ENCODE measurements at places on chromosomes 6 and 20.

DNA sequence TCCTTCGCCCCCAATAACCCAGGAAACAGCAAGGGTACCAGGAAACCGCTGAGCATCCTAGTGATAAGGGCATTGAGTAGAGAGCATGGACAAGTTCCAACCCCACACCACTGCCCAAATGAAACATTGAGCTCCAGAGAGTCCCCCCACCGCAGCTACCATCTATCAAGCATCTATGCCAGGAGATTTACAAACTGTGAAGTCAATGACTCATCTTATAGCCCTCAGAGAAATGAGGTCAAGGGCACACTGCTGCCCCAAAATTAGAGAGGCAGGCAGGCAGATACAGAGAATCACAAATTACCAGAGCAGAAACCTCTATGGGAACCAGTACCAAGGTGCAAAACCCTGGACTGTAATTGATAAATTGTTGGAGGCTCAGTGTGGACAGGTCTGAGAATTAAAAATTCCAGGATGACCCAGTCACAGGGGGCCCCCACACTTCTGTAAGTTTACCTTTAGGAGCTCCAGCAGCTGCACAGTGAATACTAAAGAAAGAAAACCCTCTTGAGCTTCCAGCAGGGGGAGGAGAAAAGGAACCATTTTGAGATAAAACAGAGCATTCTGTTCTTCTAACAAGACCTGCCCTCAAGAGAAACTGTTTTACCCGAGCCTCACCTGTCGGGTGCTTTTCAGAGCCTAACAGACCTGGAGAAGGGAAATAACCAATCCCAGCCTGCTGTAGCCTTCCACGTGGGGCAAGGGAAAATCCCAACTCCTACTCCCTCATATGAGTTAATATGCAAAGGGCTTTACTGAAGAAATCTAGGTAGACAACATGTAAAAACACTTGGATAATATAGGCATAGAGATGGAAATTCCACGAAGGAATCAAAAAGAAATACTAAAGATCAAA lies 118.0 kb upstream of the ARID1B start:
- DNase-seq = no peak

- peak; percentile 20 for DNase-seq
These were observed 320.8 kb downstream of the SOX4 start for GRCh38 chr6:21914121-21914973.

DNA sequence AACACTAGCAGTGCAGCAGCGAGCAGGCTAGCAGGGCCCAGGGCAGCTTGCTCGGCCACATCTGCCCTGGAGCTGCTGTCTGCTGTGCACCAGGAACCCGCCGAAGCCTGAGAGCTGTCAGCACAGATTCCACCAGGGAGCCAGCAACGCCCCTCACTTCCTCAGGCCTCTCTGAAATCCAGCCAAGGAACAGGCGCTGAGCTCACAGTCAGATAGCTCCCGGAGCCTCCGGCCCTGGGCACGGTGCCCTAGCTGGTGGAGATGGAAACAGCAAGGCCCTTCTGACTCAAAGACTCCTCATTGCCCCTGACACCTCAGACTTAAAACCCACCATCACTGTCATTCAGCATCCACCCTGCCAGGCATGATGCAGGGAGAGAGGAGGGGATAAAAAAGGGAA lies 839.4 kb downstream of the MAFB start:
- no peak for DNase-seq

GRCh38 chr6:94361304-94362060 lies 942.1 kb upstream of the EPHA7 start:
- no peak for DNase-seq

GRCh38 chr6:170226647-170227046 lies 64.2 kb downstream of the DLL1 start:
- DNase-seq = no peak

DNA sequence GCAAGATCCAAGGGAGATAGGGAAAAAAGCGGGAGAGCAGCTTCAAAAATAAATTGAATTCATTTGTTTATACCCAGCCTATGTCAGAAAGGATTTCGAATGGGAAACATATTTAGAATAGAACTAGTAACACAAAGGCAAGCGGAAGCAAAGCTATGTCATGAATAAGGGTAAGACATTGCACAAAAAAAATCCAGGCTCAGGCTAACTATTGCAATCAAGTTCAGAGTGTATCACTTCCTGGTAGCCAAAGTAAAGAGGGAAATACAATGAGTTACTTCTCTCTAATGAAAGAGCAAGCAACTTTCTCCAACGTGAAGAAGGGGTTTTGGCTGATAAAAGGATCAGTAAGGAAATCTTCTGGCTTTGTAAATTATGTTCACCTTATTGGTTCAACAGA lies 212.8 kb downstream of the ZMYND8 start:
- DNase-seq = no peak

- DNase-seq = no peak
These were observed 38.1 kb downstream of the FAM50B start for GRCh38 chr6:3887150-3887700.

DNA sequence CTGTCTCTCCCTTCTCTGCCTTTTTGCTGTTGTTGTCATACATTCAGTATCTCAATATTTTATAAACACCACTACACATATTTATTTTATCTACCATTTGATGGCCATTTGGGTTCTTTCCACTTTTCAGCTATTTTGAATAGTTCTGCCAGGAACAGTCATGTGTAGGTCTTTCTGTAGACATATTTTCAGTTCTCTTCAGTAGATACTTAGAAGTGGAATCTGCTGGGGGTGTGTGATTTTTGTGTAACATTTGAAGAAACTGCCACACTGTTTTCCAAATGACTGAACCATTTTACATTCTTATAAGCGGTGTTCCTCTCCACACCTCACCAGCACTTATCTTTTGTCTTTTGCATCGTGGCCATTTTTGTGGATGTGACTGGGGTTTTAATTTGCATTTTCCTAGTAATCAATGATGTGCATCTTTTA lies 197.7 kb downstream of the ARID1B start:
- no peak for DNase-seq

DNA sequence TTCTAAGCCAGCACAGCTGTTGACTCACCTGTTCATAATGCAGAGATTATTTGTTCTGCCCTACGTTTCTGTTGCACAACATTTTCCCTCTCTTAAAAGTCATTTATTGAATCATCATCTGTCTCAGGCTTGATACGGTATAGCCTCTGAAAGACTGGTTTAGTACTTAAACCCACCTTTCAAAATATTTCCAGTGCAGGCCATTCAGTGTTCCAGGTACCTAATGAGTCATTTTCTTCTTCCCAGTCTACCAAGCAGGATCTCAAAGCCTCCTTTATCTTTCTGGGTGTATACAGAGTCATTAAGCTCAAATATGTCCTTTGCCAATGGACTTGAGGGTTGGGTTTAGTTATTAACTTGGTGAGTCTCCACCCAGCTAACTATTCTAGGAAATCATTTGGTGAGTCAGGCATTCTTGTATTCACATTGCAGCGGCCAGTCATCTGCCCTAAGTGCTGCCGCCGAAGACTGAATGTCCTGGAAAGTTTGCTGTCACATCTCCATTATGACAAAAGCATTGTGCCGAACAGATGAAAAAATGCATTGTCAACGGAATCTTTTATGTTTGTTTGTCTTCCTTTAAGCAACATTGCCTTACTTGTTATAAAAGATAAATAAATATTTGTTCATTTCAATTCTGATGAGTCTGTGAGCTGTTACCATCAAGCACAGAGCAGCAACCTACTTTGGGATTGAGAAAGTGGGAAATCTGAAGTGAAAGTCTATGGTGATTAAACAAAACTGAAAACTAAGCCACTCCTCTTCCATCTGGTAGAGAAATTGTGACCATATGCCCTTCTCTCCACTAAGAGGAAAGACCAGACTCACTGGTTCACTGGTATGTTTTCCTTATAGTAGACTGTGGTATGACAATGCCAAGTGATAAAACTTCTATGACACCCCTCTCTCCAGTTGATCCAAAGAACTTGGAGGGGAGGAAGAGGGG lies 14.3 kb upstream of the FAM135A start:
- DNase-seq = no peak

- no peak for DNase-seq
These were observed 34.4 kb upstream of the ZFAND3 start for GRCh38 chr6:37785002-37785662.

GRCh38 chr6:88866856-88867255 lies 96.6 kb downstream of the RNGTT start:
- no peak for DNase-seq

GRCh38 chr20:62986257-62986800 lies 20.4 kb downstream of the BHLHE23 start:
- no peak for DNase-seq

DNA sequence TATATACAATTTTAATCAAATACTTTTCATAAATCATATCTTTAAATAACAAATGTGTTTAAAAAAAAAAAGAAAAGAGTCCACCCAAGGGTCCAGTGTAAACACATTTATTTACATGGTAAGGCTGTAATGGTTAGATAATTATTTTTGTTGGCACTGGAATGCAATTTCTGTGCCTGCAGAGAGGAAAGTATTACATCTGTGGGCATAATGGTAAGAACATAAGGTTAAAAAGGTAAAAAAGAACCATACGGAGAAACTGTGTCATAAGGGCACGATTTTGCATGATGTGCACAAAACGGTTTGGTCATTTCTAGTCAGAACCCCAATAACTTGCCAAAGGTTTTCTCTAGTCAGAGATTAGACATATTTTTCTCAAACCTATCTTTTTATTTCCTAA lies 54.3 kb downstream of the RWDD2A start:
- DNase-seq = no peak

GRCh38 chr6:42276034-42276890 lies 58.6 kb upstream of the MRPS10 start:
- DNase-seq = no peak

GRCh38 chr6:89217299-89217910 lies at the start of gene GABRR1:
Gene GABRR1 (minus strand): TSS chr6:89217358. CDS start chr6:89217322, 36 bp downstream.
- DNase-seq = no peak

- no peak for DNase-seq
These were observed 49.9 kb downstream of the EZR start for GRCh38 chr6:158769234-158769770.

Data from HEK293T (cell line).